ENCODE measurements at places on chromosomes 11 and 22. TPM values are rescaled to one million over a fixed set of nuclear protein-coding genes. Genes with fewer than 3 reads are reported as not detected.

Gene ARHGAP32
- 45.5 TPM for total RNA-seq

Gene ACR
- not detected for total RNA-seq

Gene ARRB1
- 88.4 TPM for total RNA-seq

GRCh38 chr11:22938691-22939090, 78.4 kb upstream of the CCDC179 start:
- no peaks in the 10 kb centered on the region for H3K36me3 ChIP-seq
- H3K4me3 ChIP-seq: no peak overlapping the region
- no peak for DNase-seq
- no peak overlapping the region for H3K27ac ChIP-seq
- no peaks in the 10 kb centered on the region for H3K27me3 ChIP-seq
- H3K4me1 ChIP-seq: no peaks in the 10 kb centered on the region

GRCh38 chr11:102546427-102546826, 15.9 kb upstream of the MMP7 start:
- no peaks in the 10 kb centered on the region for H3K36me3 ChIP-seq
- DNase-seq: no peak
- no peak overlapping the region for H3K27ac ChIP-seq
- no peak overlapping the region for H3K4me3 ChIP-seq
